Upper lobe of right lung (tissue), 1 donor: ENCODE measurements at places on chromosomes 2 and 18.

- peaks cover 12% of the 10 kb centered on the region for H3K4me1 ChIP-seq
- no peaks in the 10 kb centered on the region for H3K27me3 ChIP-seq
- H3K4me3 ChIP-seq = no peak overlapping the region
- H3K36me3 ChIP-seq = no peaks in the 10 kb centered on the region
- no peak for DNase-seq
Observed at GRCh38 chr2:33494155-33494779, 17.8 kb downstream of the RASGRP3 start.

- no peaks in the 10 kb centered on the region for H3K27me3 ChIP-seq
- H3K27ac ChIP-seq = peak overlapping the region; percentile 31
- no peaks in the 10 kb centered on the region for H3K36me3 ChIP-seq
- no peak overlapping the region for H3K4me3 ChIP-seq
- H3K4me1 ChIP-seq = peaks cover 31% of the 10 kb centered on the region
Observed at GRCh38 chr2:30408961-30409387, 38.1 kb upstream of the LCLAT1 start.

- DNase-seq = no peak
- no peak overlapping the region for H3K4me3 ChIP-seq
- no peaks in the 10 kb centered on the region for H3K36me3 ChIP-seq
- no peaks in the 10 kb centered on the region for H3K27me3 ChIP-seq
- no peaks in the 10 kb centered on the region for H3K4me1 ChIP-seq
Observed at GRCh38 chr18:25275412-25276001, 76.5 kb downstream of the ZNF521 start.

DNA sequence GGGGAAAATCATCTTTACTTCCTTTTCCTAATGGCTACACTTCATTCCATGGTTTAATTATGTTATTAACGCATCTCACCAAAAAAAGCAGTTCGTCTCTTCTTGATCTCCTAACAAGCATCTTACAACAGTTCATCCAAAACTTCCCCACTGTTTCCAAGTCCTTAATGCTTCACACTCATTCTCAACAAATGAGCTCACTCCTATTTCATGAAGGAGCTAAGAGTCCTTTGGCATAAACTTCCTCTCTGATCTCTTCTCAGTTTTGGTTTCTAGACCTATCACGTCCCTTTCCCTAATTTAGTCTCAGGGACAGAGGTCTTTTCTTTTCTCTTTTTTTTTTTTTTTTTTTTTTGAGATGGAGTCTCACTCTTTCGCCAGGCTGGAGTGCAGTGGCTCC is 205.9 kb upstream of the SLC39A10 start:
- H3K36me3 ChIP-seq = no peaks in the 10 kb centered on the region
- H3K4me3 ChIP-seq = no peak overlapping the region
